Activated naive CD4-positive, alpha-beta T cell treated with anti-CD3 and anti-CD28 coated beads for 36 hours (primary cell): ENCODE measurements at places on chromosomes 5 and 9. TPM values are rescaled to one million over a fixed set of nuclear protein-coding genes. Genes with fewer than 3 reads are reported as not detected.

The AFAP1L1 gene
- total RNA-seq: 0.07 TPM

DNA sequence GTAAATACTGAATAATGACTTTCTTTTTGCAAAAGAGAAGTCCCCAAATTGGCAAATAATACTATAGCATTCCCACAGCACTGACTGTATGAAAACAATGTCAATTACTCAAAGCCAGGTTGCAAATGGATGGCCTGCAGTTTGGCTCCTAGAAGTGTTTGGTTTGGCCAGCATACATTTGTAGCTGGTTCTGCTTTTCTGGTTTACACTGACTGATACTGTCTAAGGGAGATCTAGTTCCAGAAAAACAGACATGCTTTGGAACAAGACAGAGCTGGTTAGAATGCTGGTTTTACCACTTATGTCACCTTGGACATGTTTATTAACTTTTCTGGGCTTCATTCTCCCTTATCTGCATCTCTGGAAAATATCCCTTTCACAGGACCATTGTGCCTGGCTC lies 81.5 kb upstream of the TRPM3 start:
- H3K4me3 ChIP-seq: no peak overlapping the region
- no peaks in the 10 kb centered on the region for H3K27me3 ChIP-seq
- H3K4me1 ChIP-seq: no peaks in the 10 kb centered on the region

DNA sequence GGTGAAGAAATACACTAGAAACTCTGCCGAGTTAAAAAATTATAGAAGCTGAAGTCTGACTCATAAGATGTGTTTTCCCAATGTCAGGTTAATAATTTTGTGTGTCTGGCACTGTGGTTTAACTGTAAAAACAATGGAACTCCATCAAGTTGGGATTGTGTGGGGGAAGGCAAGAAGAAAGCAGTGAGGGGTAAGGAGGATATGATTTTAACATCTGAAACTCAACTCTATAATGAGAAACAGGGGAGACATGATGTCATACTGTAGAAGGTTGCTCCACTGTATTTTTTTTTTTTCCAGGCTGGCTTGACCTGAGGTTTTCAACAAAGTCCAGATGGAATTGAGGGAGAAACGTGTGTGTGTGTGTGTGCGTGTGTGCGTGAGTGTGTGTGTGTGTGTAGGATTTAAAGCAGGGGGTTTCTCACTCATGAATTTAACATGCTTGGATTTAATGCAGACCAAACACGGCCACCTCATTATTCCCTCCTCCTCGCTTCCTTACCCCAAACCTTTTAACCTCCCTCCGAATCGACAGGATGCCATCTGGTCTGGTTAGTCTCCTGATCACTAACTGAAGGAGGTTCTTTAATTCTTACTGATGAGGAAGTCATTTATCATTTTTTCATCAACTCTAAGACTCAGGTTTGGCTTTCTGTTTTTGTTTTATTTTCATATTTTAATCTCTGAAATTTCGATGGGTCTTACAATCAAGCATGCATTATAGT lies 140.2 kb upstream of the LPAR1 start:
- no peak overlapping the region for H3K27ac ChIP-seq
- no peak overlapping the region for H3K4me3 ChIP-seq
- peaks cover 4% of the 10 kb centered on the region for H3K27me3 ChIP-seq
- no peaks in the 10 kb centered on the region for H3K4me1 ChIP-seq
- no peaks in the 10 kb centered on the region for H3K36me3 ChIP-seq
- DNase-seq: no peak

The SPATA31E1 gene
- not detected for total RNA-seq

DNA sequence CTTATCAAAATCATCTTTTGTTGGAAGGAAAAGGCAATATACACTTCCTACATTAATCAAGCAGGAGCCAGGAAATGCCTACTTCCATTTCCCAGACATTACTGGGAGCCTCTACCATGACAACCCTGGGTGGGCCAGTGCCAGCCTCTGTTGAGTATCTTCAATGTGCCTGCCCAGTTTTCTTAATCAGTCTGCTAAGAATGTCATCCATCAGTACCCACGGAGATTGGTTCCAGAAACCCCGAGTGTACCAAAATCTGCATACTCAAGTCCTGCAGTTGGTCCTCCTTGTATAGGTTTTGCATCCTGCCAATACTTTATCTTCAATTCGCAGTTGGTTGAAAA lies 82.4 kb downstream of the MARCHF3 start:
- H3K4me3 ChIP-seq: no peak overlapping the region
- H3K36me3 ChIP-seq: no peaks in the 10 kb centered on the region
- peaks cover 11% of the 10 kb centered on the region for H3K4me1 ChIP-seq
- H3K27me3 ChIP-seq: no peaks in the 10 kb centered on the region

- H3K27me3 ChIP-seq: no peaks in the 10 kb centered on the region
- H3K4me1 ChIP-seq: no peaks in the 10 kb centered on the region
- no peak overlapping the region for H3K4me3 ChIP-seq
- no peak for DNase-seq
- H3K27ac ChIP-seq: no peak overlapping the region
- H3K36me3 ChIP-seq: no peaks in the 10 kb centered on the region
Observed at GRCh38 chr5:92665506-92665905, 915.5 kb downstream of the NR2F1-AS1 start.

DNA sequence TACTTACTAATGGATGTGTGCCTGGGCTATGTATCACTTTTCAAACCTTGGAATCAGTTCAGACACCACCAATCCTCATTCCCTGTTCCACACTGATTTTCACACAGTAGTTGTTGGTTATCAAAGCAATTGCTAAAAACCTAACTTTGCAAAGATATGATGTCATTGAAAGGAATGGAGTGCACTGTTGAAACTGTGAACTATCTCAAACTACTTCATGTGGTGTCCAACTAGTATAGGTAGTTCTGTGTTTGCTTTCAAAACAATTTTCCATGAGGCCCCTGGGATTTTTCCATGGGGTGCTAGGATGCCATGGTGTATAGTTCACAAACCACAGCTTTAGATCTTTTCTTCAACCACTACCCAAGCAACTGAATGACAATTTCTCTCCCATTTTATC lies 17.8 kb downstream of the INIP start:
- H3K27ac ChIP-seq: no peak overlapping the region
- H3K4me3 ChIP-seq: no peak overlapping the region
- H3K36me3 ChIP-seq: peaks cover 14% of the 10 kb centered on the region
- no peaks in the 10 kb centered on the region for H3K27me3 ChIP-seq
- peaks cover 27% of the 10 kb centered on the region for H3K4me1 ChIP-seq
- no peak for DNase-seq
